Activated naive CD4-positive, alpha-beta T cell treated with anti-CD3 and anti-CD28 coated beads for 36 hours (primary cell): ENCODE measurements at places on chromosomes 13 and 19.

- DNase-seq = no peak
Observed at GRCh38 chr19:14425696-14426138, 6.6 kb upstream of the DDX39A start.

GRCh38 chr13:78958006-78958405 lies 299.1 kb upstream of the OBI1 start:
- DNase-seq = no peak

DNA sequence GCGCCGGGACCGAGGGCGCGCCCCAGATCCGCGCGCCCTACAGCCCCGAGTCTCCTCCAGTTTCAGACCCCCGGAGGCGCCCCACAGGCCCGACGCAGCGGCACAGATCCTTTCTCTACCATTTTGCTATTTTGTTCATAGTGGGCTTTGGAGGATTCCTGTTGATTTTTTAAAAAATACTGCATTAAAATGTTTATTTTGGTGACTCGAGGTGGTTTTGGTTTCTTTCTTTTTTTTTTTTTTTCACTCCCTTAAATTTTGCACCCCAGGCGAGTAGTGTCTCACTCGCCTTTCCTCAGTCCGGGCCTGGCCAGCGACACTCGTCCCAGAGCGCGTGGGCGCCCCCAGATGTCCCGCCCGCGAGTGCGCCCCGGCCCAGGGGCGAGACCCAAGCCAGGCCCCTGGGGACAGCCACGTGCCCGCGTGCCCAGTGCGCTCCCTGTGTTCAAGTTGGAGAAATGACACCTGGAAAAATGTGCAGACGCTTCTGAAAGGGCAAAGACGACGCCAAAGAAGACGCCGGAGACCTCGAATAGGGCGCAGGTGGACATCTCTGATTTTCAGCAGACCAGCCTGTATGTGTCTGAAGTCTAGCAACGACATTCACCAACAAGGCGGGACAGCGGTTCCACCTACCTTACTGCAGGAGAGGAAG lies 471 bp upstream of the INSR start:
- DNase-seq = peak; percentile 57

- no peak for DNase-seq
Observed at GRCh38 chr13:72638059-72638815, 89.2 kb downstream of the MZT1 start.

GRCh38 chr19:3852614-3853254 lies 16.1 kb downstream of the ZFR2 start:
- DNase-seq = peak; percentile 15

- DNase-seq = peak; percentile 42
Observed at GRCh38 chr19:37654629-37655300, 500 bp downstream of the ZFP30 start.

DNA sequence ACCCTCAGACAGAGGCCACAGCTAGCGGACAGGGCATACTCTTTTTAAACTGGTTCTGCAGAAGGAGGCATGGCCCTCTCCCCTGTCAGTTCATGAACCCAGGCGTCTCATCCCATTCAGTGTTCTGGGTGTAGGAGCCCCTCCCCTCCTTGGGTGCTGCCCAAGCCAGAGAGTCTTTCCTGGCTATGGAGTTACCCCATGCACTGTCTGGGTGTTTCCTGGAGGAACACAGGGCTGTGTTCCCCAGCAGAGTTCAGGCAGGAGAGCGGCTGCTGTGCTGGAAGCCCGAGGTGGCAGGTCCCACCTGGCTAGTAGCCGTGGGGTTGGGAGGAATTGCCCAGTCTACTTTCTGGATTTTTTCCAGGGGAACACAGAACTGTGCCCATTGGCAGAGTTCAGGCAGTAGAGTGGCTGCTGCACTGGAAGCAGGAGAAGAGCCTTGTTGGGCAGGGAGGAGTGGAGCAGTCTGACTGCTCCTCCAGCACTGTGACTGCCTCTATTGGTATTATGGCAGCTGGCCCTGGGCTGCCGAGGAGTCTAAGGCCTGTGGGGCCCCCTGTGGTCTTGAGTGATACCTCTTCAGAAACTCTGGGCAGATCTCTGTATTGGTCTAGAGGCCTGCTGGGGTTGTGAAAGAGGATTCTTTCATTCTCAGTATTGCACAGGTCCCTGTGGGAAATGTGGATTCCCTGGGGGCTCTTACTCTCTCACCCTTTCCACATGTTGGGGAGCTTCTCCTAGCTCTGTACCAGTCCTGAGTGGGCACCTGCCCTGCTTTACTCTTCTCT lies 168.3 kb downstream of the PCDH20 start:
- DNase-seq = no peak

DNA sequence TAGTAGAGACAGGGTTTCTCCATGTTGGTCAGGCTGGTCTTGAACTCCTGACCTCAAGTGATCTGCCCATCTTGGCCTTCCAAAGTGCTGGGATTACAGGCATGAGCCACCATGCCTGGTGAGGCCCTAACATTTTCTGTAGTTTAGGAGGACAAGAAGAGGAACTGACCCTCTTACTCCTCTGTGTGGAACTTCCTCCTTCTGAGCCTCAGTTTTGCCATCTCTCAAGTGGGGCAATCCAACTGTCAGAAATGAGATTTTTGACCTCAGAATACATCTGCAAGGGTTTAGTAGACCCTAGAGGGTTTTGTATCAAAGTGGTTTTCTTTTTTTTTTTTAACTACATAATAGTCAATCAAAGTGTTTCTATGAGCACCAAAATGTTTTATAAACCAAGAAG lies 2.4 kb downstream of the DKKL1 start:
- no peak for DNase-seq

GRCh38 chr19:13929340-13929739 lies 8.9 kb downstream of the PODNL1 start:
- DNase-seq = no peak

DNA sequence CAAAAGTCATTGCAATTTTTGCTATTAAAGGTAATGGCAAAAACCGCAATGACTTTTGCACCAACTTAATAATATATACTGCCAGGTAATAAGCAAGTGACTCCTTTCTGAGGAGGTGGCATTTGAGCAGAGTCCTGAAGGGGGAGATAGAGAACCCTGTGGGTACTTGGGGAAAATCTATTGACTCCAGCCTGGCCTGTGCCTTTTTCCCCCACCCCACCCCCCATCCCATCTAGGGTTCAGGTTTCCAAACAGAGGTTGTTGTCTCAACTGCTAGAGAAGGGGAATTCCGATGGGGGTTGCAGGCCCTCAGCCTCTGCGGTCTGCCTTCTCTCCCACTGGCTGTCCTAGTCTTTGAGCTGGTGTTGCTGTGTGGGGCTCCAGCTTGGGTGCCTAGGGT lies 11.5 kb downstream of the S1PR2 start:
- peak; percentile 43 for DNase-seq

DNA sequence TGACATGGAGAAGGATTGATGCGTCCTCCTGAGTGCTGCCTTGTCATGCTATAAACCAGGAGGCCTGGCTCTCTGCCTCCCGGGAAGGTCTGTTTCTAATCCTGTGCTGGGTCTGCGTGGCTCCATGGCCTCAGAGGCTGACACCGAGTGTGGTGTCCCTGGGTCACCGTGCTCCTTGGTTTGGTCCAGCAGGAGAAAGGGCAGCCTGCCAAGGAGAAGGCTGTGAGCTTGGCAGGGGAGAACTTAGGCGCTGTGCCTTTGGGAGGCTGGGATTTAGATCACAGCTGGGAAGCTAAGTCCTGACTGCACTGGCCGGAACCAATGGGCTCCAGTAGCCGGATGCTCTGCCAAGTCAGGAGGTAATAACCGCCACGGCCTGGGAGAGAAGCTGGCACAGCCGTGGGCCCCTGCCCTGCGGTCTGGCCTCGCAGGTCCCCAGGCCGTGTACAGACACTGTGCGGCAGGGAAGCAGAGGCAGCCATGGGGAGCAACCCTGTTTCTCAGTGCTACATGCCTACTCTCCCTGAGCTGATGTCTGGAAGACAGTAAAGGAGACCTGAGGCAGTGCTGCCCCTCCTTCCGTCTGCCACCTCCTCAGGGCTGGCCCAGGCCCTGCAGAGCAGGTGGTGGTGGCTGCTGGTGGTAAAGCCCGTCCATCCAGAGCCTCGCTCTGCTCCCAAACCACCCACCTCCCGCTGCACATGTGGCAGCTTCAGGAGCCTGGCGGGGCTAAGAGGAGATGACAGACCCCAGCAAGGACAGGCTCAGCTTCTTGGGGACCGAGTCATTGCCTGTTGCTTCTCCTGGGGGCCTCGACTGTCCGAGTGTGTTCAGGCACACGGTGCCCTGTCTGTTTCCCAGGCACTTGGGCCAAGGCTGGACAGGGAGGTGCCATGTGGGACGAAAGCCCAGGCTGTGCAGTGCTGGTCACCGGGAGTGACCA lies 44.9 kb downstream of the C13orf46 start:
- DNase-seq = no peak

- no peak for DNase-seq
Observed at GRCh38 chr13:30810261-30810701, 74.9 kb downstream of the ALOX5AP start.

DNA sequence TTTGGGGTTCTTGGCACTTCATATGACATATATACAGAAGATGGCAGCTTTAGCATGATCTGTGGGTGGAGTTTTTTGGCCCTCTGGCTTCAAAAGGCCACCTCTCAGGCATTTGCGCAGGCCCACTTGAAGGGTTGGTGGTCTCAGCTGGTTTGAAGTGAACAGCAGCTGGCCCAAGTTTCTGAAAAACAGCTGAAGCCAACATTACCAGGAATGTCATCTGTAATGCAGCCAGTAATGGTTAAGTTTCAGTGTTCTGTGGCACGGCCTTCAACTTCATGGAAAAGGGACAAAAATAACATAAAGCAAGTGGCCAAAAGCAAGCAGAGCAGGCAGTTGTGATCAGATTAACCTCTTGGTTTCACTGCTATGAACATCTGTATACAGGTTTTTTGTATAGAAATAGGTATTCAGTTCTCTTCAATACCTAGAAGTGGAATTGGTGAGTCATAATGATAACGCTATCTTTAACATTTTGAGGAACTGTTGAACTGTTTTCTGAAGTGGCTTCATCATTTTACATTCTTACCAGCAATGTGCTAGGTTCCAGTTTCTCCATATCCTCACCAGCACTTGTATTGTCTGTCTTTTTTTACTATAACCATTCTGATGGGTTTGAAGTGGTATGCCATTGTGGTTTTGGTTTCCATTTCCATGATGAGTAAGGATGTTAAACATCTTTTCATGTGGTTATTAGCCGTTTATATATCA lies 245.4 kb downstream of the SHISA2 start:
- peak; percentile 7 for DNase-seq

DNA sequence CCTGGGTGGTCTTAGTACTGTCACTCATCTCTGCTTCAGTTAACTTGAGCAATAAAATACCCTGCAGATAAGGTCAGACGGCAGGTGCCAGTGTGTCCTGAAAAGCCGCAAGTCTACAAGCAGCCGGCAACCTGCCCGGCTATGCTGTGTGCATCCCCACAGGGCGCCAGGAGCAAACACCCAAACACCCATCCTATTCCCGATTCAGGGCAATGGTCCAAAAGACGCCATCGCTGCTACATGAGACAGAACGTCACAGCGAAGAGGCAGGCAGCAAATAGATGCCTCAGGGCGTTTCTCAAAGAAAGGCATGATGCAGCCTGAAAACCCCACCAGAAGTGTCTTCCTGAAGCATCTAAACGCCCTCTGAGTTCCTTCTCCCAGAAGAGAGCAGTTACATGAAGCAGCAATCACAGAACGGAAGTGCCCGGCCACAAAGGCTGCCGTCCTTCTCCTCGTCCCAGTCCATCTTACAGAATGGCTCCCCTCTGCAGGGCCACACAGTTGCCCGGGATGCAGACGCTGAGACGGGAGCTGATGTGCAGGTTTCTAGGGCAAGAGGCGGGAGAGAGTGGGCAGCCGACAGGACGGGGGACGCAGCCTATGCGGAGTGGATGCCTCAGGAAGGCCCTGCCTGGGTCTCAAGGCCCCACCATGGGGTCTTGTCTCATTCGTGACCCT lies 35.1 kb downstream of the RASA3 start:
- DNase-seq = no peak

GRCh38 chr19:11504502-11505031 lies 1.1 kb downstream of the ZNF653 start:
- no peak for DNase-seq

GRCh38 chr13:51845574-51846318 lies 769 bp upstream of the TMEM272 start:
- DNase-seq = no peak

GRCh38 chr19:53808710-53809125 lies 15.4 kb downstream of the NLRP12 start:
- DNase-seq = no peak

GRCh38 chr19:38618590-38619360 lies at the start of gene EIF3K:
TSS of gene EIF3K (plus strand) at chr19:38619188. CDS start at chr19:38619269, 81 bp downstream.
- DNase-seq = peak; percentile 99

GRCh38 chr13:79108914-79109643 lies 297.0 kb downstream of the RBM26 start:
- no peak for DNase-seq

GRCh38 chr19:1647501-1648458 lies 4.6 kb downstream of the TCF3 start:
- no peak for DNase-seq

- DNase-seq = no peak
Observed at GRCh38 chr13:92994056-92994455, 232.6 kb upstream of the GPC6 start.

GRCh38 chr19:50897191-50897607 lies 14.0 kb downstream of the KLK4 start:
- no peak for DNase-seq
